ENCODE measurements at places on chromosomes 12 and 14.

GRCh38 chr12:51351913-51352532, 5.5 kb upstream of the CELA1 start:
- peak; percentile 24 for DNase-seq

DNA sequence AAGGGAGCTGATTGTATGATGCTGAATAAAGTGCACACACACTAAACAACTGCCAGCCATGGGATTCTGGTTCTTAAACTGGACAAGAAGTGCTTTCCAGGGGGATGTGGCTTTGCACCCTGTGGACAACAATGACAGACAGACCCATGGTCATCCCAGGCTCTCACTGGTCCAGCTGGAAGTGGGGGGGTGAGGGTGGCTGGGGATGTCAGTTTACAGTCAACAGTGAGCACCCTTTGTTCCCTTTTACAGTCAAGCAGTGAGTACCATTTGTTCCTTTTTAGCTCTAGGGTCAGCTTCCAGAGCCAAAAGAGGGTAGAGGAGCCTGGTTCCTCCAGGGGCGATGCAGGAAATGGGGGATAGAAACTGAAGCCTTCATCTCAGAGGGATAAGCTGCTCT, 100.7 kb downstream of the SMOC1 start:
- no peak for DNase-seq

DNA sequence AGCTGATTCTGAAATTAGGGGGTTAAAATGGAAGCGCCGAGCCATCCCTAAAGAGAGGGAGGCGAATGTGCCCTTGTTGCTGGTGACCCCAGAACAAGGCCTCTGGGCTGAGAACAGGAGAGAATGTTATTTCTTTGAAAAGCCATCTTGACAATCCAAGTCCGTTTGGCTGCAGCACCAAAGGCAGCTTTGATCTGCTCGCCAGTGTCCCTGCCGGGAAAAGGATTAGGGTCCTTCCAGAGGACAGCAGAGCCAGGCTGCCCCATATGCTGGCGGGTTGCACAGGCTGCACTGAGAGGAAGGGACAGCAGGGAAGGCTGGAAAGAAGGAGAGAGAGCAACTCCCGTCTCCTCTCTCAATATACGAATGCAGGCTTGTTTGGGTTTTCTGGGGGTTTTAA, 141.7 kb downstream of the TMEM132C start:
- DNase-seq = no peak

DNA sequence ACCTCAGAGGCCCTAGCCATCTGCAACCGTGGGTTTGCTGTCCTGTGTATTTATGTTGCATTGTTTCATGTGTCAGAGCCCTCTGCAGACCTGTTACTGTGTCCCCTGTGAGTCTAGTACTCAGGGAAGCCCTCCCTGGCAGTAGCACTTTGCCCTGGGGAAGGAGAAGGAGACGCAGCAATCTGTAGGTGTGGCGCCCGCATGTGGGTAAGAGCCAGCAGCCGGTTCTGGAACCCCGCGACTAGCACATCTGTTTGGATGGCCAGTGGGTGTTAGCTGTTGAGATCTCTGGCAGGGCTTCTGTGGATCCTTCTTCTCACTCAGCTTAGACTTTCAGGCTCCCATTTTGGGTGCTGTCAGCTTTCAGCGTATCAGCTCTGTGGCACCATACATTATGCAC, 57.0 kb downstream of the TECPR2 start:
- no peak for DNase-seq

DNA sequence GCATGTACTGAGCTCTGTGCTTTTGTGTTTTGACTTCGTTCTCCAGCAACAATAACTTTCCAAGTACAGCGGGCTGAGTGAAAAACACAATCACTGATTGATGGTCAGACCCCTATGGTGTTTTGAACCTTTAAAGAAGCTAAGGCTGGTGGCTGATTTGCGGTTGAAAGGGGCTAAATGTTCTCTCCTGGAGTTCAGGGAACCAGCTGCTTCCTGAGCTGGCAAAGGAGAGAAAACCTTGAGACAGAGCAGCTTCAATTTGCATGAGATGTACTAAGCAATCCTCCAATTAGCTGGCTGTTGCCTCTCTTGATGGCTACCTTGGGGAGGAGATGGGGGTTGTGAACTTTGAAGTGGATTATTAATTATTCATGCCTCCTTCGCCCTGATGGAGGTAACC, 546.7 kb upstream of the SEL1L start:
- DNase-seq = no peak

DNA sequence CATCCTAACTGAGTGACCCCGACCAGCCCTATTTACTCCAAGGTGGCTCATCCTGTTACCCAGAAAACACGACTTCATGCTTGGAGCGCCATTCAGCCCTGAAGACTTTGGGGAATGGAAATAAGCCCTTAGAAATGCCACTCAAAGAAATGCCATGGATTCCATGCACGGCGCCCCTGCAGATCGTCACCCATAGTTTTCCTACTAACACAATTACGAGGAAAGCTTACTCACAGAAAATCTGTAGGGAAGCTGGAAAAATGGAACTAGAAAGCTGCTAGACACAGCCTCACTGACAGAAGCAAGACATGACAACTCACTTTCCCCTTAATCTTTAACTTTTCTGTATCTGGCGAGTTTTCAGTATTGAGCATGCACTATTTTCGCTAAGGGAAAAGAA, 19.5 kb downstream of the NUAK1 start:
- DNase-seq = no peak

DNA sequence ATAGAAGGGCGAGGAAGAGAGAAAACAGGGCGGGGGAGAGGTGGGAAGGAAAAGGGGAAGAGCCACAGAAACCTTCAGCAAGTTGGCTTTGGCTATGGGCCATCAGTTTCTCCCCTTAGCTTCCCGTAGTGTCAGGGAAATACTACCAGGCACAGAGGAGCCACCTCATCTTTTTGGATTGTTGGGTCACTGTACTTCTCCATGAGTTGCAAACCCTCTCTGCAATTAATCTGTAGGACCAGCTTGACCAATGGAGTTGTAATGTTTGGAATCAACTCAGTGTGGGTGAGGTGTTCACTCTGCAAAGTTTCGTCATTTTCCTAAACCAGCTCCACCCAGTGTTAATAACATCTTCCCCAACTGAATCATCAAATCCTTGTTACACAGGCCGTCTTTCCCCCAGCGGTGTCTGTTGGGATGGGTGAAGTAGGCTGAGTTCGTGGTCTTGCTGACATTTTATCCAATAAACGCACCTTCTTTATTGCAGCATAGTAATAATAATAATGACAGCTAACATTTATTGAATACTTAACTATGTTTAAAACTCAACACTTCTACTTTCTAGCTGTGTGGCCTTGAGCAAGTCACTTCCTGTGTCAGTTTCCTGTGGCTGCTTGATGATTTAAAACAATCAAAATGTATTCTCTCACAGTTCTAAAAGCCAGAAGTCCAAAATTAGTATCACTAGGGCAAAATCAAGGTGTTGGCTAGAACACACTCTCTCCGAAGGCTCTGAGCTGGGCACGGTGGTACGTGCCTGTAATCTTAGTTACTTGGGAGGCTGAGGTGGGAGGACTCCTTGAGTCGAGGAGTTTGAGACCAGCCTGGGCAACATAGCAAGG, 8.1 kb upstream of the GLTP start:
- peak; percentile 46 for DNase-seq

GRCh38 chr12:127785986-127786590, 480.9 kb upstream of the TMEM132C start:
- DNase-seq = no peak

- DNase-seq = no peak
Measured at GRCh38 chr12:124474709-124475108, 92.7 kb downstream of the NCOR2 start.

- DNase-seq = peak; percentile 39
Measured at GRCh38 chr12:124238886-124239285, 56.0 kb upstream of the RFLNA start.

GRCh38 chr14:29858299-29858698, 69.3 kb downstream of the PRKD1 start:
- no peak for DNase-seq

DNA sequence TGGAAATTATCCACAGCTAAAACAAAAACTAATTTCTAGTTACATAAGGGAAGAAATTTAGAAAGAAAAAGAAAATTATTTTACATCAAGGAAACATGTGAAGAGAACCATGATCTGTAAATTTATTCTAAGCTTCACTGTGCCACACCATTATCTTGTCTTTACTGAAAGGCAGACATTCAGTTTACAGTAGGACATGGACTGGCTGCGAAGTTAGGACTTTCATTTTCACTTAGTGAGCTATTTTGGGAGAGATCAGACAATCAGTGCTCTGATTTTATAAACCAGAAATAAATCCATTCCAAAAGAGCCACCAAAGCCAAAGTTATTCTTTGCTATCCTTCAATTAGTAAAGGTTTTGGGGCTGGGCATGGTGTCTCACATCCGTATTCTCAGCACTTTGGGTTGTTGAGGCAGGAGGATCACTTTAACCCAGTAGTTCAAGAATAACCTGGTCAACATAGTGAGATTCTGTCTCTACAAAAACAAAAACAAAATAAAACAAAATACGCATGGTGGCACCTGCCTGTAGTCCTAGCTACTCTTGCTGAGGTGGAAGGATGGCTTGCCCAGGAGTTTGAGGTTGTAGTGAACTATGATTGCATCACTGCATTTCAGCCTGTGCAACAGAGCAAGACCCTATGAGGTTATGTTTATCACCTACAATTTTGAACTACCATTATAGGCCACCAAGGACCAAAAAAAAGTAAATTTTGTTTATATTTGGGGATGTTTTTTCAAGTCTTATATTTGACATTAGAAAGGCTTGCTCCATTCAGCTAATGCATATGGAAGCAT, 1084.8 kb upstream of the ATXN7L3B start:
- no peak for DNase-seq

GRCh38 chr12:107732365-107732764, 28.6 kb downstream of the PRDM4 start:
- DNase-seq = no peak

Data from LoVo (cell line).